ENCODE measurements at places on chromosomes 7 and 10.

DNA sequence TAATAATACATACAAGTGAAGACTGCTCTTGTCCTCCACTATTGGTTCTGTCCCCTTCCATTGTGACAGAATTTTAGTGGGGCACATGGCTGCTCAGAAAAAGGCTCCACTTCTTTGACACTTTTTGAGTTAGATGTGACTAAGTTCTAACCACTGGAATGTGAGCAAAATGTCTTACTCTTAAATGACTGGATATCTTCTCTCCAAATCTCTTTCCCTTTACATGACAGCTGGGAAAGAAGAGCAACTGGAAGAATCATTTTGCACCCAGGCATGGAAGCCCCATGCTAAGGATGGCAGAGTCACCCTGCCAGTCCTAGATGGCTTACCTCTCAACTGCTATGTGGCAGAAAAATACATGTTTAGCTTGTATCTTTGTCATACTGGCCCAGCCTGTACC, 97.7 kb downstream of the CACNA2D1 start:
- no peak for DNase-seq

- no peak for DNase-seq
Measured at GRCh38 chr10:104253106-104253505, 1.6 kb upstream of the GSTO1 start.

DNA sequence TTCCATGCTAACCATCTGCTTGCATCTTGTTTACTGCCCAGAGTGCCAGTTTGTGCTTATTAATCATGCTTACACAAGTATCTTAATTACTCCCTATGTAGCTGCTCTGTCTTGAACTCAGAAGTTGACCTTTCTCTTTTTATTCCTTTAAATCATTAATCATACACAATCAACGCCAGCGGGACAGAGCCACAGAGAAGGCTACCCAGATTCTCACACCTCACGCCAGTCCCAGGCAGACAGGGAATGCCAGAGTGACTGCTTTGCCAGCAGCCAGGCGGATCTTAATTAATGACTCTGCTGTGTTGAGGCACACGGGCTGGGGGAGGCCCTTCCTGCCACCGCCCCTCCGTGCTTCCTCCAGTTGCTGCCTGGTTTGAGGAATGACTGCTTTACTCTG, 229.4 kb downstream of the LRMDA start:
- DNase-seq: no peak

DNA sequence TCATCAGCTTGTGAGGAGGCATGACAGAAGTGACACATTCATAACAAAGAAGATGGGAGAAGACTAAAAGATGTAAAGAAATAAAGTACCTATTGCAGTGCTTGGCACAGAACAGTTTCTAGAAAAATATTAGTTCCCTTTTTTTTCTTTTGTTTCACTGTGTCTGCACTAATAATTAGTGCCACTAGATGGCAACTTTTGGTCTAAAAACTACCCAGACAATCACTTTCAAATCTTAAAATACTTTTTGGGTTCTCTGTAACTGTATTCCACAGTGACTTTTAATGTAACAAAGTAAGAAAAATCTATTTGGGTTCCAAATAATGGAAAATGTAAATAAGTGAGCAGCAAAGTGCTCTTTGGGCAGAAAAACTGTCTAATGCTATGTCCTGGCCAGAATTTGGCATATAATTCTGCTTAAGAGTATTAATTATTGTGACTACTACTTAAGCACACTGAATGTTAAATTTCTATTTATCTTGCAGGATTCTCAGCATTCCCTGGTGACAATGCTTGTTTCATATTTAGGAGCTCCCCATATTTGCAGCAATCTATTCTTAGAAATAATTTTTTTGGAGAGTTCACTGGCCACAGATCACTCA, 134.8 kb upstream of the KIF5B start:
- DNase-seq: no peak

- DNase-seq: no peak
Measured at GRCh38 chr7:64888561-64888900, 14.5 kb upstream of the ZNF273 start.

DNA sequence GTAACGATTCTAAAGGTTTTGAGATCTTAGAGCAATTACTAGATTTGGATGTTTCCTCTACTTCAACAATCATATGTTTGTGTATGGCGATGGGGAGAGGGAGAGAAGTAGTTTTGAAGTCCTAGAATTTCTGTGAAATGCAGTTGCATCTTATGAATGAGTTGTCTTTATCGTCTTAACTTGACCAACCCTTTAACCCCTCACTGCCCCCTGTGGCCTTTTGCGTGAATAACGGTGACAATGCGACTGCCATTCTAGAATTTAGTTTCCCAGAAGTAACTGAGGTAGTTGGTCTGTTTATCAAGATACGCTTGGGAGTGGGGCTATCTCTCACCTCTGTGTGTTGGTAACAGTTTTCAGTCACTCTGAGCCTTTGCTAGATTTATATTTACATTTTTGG, 204.6 kb downstream of the HDAC9 start:
- DNase-seq: no peak

DNA sequence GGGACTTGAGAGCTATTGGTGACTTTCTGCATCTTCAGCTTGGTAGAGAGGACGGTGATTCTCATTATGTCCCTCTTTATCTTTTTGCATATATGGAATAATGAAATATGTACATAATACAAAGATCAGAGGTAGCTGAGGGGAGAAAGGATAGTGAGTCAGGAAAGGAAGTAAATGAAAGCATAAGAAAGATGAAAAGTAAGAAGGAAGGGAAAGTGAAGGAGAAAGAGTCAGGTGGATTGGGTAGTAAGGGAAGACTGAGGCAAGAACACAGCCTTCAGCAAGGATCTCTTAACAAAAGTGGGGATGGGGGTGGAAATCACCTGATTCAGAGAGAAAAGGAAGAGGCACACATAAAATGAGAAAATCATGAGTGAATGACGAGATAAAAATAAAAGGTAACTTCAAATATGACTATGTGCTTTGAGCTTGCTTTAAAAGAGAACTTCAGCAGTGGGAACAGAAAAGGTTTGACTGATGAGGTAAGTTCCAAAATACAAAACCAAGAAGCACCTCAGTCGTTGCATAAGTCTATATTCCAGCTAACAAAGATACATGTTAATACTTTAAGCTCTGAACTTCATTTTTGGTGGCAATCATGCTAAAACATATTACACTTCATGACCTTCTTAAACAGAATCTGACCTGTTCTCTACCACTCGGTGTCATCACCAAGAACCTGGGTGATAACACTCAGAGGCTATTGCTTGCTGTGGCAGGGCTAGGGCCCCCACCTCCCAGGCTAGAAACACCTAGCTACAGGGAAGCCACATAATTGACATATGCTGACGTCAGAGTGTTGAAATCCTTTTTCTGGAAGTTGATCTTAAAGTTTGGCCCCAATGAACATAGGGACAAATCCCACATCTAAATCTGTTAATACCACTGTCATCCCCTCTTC, 32.9 kb downstream of the NRCAM start:
- no peak for DNase-seq

- DNase-seq: no peak
Measured at GRCh38 chr10:110334061-110334656, 29.4 kb upstream of the SMNDC1 start.

DNA sequence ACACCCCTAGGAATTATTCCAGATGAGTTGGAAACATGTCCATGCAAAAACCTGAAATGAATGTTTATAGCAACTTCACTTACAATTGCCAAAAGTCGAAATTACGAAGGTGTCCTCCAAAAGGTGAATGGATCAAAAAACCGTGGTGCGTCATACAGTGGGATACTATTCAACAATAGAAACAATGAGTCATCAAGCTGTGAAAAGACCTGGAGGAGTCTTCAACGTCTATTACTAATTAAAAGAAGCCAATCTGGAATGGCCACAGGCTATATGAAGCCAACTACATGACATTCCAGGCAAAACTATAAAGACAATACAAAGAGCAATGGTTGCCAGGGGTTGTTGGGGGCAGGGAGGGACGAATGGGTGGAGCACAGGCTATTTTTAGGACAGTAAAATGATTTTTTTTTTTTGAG, 12.6 kb upstream of the PPP2R2D start:
- DNase-seq: no peak

DNA sequence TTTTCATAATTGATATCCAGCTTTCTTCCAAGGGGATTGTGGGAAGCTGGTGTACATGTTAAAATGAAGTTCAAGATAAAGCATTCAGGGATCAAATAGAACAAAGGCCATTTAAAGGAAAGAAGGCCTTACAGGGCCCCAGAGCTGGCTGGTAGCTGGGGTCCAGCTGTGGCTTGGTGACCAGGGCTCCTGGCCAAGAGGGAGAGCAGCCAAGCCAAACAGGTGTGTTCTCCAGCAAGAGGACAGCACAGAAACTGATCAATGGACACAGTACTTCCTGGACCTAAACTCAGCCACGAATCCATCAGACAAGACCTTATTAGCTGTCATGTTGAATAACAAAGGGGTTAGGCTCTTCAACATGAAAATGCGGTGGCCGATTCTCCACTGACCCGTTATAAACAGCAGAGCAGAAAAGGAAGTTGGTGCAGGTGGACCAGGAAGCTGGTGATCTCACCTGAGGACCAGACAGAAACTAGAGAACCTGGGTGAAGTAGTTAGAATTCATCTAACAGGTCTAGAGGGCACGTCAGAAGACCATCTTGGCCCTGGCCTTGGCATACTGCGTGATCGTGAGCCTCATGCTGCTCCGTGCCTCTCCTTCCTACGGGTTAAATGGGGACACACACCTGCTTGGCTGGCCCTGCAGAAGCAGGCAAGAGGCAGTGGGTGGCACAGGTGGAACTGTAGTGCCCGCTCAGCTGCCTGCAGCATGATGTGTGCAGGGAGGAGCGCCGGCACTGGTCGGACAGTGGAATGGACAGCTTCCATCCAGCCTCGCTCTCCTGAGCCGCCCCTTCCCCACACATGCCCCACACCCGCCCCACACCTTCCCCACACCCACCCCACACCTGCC, 53.8 kb downstream of the PARP12 start:
- DNase-seq: no peak

DNA sequence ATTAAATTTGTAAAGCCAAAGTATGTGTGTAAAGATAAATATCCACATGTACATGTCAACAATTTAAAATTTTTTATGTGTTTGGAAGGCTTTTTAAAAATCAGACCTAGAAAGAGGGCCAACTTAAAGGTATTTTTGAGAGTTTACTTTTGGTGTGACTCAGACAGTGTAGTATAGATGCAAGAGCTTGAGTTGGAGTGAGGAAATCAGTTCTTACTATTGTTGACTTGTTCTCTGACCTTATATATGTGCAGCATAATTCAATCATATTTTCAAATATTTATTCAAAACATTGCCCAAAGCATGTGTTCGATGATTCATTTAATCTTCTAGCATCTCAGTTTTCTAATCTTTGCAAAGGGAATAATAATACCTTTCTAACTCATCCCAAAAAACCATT, 243.7 kb upstream of the PRKCQ start:
- no peak for DNase-seq

- no peak for DNase-seq
Measured at GRCh38 chr7:43201912-43202311, 89.5 kb downstream of the HECW1 start.

- DNase-seq: no peak
Measured at GRCh38 chr7:25844102-25844870, 307.7 kb upstream of the NFE2L3 start.

DNA sequence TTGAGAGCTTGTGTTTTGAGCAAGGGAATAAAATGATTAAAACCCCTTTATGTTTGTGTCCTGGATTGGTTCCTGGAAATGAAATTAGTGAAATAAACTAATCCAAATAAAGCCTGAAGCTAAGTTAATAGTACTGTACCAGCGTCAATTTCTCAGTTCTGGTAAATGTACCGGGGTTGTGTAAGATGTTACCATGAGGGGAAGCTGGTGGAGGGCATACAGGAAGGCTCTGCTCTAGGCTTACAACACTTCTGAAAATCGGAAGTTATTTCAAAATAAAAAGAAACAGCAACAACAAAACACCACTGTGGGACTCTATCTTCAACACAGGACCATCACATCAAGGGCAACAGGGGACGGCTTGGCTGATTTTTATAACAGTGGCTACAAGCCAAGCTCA, 257.0 kb downstream of the CREB5 start:
- DNase-seq: no peak

DNA sequence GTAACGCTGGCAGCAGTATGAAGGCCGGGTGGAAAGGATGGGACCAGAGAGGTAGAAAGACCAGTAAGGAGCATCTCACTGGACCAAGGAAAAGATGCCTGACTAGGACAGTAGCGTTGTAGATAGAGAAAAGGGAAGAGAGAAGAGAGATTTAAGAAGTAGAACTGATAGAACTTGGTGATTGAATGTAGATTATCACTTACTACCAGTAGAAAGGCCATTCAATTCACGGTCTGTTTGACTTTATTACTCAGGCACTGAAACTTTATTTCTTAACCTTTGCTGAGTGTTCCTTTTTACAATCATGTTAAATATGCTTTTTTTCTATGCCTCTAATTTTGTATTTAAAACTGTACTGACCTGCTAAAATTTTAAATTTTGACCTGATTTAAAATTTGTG, 12.2 kb downstream of the MCU start:
- DNase-seq: no peak

GRCh38 chr7:5394264-5395105, 29.1 kb downstream of the TNRC18 start:
- no peak for DNase-seq

DNA sequence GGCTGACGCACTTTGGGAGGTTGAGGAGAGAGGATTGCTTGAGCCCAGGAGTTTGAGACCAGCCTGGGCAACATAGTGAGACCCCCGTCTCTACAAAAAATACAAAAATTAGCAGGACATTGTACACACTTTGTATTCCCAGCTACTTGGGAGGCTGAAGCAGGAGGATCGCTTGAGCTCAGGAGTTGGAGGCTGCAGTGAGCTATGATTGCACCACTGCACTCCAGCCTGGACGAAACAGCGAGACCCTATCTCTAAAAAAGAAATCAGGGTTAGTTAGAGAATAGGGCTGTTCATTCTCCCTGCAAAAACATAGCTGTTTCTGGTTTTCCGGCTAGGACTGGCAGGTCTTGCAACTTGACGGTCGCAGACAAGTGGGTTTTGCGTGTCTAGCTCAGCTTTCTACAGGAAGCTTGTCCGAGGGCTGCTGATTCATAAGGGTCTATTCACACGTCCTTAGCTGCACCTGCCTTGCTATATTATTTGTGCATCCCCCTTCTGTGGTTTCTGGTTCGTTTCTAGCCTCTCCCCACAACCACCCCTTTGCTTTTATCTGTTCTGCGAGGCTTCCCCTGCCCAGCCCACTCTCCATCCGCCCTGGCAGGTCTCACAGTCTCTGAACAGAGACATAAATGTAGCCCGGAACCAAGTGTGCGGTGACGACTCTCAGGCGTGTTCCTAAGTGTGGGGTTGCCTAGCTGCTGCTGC, 10.7 kb downstream of the AMZ1 start:
- DNase-seq: no peak

DNA sequence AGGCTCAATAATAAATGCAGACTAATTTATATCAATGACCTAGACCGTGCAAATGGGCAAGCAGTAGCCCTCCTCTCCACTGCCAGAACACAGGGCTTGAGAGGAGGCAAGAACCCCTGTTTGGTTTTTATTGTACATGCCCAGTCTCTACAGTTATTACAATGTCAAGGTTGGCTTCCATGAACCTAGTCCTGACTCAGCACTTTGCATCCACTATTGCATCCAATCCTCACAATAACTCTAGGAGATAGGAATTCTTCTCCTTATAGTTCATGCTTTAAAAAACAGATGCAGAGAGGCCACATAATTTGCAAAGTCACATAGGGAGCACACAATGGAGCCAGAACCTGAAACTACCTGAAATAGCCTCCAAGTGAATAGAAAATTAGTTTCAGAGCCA, 7.0 kb upstream of the COL13A1 start:
- no peak for DNase-seq

All from anterior cingulate cortex (tissue), 58 donors.